ENCODE measurements at places on chromosomes 5 and 9.

DNA sequence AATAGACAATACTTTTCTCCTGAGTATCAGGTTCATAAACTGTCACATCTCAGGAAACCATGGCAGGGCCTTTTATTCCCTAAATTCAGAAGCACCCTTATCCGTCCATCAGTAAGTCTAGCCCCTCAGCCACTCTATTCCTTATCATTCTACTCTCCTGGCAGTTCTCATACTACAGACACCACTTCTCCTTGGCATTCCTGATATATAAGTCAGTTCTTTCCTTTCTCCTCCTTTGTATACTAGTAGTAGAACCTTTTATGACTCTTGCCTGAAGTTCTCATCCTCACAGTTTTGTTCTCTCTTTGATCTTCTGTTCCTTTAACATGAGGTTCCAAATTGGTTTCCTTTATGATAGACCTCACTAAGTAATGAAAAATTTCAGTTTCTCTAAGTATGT, 29.3 kb downstream of the GRAMD2B start:
- DNase-seq, result no peak

DNA sequence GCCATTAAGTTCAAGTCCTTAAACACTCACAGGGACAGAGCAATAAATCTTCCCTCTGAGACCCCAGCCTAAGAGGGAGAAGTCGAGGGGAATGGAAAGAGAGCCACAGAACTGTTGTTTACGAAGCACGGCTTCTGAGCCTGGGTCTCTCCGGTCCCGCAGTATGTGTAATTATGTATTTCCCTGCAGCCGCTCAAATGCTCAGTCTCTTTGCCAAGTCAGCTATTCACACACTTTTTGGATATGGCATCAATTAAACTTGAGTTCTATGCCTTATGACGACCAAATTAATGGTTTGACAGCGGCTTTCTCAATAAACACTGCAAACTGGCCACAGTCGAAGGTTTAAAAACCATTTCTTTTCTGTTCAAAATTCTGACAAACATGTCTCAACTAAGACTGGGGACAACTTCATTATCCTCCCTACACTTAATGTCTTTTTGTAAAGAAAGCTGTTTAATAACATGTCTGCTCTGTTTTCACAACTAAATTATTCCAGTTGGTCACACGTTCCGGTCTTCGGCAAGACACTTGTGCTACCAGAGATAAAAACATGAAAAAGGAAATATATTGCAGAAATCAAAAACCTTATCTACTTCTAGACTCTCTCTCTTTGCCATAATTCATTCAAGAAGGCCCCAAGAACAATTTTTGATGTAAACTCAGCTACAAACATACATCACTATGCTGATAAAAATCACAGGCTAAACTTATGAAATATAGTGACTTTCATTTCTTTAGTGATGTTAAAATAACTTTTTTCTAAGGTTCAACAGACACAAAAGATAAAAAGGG, 203.2 kb downstream of the GAPVD1 start:
- DNase-seq, result no peak

DNA sequence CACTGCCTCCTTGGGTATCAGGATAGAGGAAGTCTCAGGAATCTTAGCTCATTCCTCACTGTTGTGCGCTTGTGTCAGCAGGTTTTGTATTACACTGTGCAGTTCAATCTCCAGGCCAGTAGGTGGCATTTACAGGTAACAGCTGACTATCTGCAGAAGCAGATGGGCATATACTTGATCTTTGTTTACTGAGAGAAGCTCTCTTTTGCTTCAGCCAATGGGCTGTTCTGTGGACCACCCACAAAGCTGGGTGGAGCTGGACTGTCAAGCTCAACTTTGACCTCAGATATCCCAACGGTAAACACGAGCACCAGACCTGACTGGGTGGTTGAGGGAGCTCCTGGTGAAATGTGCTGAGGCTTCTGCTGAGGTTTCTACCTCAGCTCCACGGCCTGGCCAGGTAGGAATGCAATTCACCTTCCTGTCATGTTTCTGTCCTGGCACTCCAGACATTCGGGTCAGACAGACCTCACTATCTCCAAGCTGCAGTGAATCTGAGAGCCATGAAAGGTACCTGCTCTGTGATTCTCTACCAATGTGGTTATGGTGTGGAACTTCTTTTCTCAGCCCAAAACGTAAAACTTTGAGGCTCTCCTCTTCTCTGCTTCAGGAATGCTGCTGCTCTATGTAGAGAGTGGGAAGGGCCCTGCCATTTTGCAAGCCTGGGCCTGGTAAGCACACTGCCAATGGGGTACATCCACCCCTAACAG, 167.9 kb upstream of the ACTBL2 start:
- DNase-seq, result no peak

- DNase-seq, result no peak
Measured at GRCh38 chr5:7078101-7078500, 317.8 kb upstream of the ADCY2 start.

- DNase-seq, result no peak
Measured at GRCh38 chr5:96439477-96440184, 6.6 kb upstream of the PCSK1 start.

DNA sequence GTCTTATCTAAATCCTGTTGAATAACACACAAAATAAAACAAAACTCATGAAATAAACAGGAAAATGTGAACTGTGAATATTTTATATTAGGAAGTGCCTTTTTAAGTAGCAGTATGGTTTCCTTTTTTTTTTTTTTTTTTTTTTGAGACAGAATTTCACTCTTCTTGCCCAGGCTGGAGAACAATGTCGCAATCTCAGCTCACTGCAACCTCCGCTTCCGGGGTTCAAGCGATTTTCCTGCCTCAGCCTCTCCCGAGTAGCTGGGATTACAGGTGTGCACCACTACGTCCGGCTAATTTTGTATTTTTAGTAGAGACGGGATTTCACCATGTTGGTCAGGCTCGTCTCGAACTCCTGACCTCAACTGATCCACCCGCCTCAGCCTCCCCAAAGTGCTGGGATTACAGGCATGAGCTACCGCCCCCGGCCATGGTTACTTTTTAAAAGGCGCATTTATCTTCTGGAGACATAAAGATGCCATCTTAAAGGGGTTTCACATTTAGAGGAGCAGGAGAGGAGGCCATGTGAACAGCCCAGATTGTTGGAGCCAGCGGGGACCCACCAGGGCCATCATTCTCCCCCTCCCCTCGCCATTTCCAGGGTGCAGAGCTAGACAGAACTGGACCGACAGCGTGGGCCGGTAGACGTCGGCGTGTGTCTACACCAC, 64.1 kb downstream of the ROR2 start:
- no peak for DNase-seq

- DNase-seq, result no peak
Measured at GRCh38 chr5:74916831-74917710, 50.9 kb upstream of the FAM169A start.

GRCh38 chr5:105639068-105639467, 2031.7 kb downstream of the EFNA5 start:
- DNase-seq, result no peak

GRCh38 chr9:134055981-134056461, 11.8 kb downstream of the BRD3 start:
- DNase-seq, result peak; percentile 72

- no peak for DNase-seq
Measured at GRCh38 chr9:122307061-122307460, 42.4 kb downstream of the MRRF start.

GRCh38 chr5:167688341-167689130, 602.9 kb upstream of the WWC1 start:
- no peak for DNase-seq

- no peak for DNase-seq
Measured at GRCh38 chr5:146338774-146339714, at the start of gene POU4F3. POU4F3 (plus strand) TSS chr5:146338839; CDS start chr5:146339113, 274 bp downstream.

DNA sequence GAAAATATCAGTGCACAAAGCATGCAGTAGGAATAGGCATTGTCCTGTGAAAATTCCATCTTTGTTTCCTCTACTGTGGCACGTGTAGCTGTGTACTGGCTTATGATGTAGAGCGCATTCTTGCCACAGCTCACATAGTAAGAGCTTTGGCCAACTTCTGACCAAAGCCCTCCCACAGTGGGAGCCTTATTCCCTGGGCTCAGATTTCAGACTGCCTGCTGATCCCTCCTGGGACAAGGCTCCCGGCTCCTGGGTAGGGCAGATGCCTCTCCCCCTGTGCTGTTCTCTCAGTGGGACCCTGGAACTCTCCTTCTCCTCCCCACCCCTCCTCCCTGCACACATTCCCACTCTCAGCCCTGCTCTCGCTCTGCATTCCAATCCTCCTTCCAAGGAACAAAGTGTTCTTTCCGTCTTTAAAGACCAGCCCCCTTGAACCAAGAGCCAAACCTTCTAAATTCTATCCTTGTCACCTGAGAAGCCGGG, 17.5 kb downstream of the LCP2 start:
- DNase-seq, result no peak

DNA sequence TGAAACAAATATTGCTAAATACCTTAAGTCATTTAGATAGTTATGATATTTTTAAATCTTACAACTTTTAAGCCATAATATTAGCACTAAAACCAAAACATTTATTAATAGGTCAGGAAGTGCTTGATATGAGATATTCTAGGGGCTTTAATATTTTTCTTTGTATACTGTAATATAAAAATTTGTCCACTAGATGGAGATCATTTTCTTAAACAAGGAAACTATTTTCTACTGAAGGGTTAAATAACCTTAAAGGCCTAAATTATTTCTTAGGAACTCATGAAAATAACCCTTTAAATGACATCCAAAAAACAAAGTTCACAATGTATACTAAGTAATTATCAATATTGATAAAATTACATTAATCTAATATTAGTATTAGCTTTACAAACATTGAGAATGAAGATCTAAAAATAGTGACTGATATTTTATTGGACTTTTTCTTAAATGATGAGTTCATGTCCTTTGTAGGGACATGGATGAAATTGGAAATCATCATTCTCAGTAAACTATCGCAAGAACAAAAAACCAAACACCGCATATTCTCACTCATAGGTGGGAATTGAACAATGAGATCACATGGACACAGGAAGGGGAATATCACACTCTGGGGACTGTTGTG, 635.7 kb downstream of the RAB3C start:
- DNase-seq, result no peak

DNA sequence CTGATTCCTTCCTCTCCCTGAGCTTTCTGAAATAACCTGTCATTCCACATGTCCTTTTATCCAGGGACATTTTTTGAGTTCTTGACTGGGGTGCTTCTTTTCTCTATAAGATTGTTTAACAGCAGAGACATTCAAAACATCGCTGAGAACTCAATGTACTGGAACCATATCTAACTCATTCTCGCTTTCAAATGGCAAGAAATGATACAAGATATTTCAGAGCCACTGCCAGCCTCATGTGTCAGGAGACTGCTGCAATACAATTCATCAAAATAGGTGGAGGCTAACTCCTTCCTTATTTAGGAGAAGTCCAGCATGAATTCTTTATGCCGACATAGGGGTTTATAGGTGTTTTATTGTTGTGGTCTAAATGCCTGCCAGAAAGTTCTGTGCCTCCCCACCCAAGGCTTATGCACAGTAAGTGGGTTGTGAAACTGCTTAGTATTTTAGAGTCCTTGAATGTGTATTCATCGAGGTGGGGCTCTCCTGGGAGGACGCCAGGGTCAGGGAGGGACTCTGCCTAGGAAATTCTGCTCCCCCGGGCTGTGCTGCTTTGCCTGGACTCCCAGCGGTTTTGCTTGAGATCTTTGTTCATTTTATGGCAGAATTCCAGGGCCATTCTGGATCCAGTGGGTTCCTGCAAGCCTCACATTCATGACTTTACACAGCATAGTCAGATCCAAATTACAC, 53.9 kb downstream of the ZNF474 start:
- peak; percentile 29 for DNase-seq

- DNase-seq, result no peak
Measured at GRCh38 chr5:117999939-118000549, 988.3 kb downstream of the DTWD2 start.

DNA sequence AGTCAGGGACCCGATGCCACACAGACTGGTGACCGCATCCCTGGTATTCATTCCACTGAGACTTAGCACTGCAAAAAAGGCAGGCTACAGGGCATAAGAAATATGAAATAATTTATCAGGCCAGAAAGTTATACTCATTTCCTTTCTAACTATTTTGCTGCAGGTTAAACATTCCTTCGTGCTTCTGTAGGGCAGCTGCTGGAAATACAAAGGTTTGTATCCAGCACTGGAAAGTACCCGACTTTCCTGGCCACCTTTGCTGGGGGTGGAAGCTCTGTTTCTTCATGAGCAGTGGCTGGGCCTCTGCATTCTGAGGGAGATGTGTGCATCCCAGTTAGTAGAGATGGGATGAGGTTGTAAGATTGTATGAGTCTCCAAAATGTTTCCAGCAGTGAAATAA, 478.6 kb upstream of the WWC1 start:
- no peak for DNase-seq

GRCh38 chr9:122372856-122373845, 2.3 kb downstream of the PTGS1 start:
- no peak for DNase-seq

DNA sequence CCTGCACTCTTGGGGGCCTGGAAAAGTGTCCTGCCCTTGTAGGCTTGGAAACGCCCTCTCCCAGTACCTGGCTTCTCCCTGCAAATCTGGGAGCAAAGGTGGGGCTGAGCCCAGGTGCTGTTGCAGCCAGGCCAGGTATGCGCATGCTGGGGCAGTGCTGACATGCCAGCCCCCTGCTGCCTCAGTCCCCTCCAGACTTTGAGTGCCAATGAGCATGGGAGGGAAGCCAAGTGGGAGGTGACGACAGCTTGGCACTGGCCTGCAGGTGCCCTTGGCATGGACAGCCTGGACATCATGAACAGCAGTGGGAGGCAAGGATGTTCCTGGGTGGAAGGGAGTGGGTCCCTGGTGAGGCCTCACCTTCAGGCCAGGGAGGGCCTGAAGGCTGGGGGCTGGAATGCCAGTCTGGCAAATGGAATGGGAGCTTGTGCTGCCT, 1494.4 kb upstream of the NUDT12 start:
- DNase-seq, result no peak

GRCh38 chr5:126363658-126364057, 59.6 kb upstream of the GRAMD2B start:
- no peak for DNase-seq

DNA sequence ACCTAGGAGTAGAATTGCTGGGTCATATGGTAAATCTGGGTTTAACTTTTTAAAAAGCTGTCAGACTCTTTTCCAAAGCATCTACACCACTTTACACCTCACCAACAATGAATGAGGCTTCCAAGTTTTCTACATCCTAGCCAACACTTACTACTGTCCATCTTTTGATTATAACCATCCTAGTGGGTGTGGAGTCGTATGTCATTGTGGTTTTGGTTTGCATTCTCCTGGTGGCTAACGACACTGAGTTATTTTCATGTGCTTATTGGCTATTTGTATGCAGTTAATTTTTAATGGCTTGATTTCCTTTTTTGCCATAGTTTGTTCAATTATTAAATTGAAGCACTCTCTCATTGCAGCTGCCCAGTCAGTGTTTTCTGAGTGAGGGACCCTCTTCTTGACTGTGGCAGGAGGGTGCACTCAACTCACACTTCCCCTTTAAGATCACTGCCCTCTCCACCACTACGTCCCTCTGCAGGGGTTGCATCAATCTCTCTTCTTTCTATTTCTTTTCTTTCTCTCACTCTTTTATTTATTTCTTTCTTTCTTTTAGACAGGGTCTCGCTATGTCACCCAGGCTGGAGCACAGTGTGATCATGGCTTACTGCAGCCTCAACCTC, 182.3 kb downstream of the C9orf152 start:
- DNase-seq, result no peak

GRCh38 chr5:139711067-139711905, 63.1 kb downstream of the CXXC5 start:
- DNase-seq, result peak; percentile 29

GRCh38 chr9:68629042-68629441, 76.0 kb upstream of the PIP5K1B start:
- no peak for DNase-seq

GRCh38 chr5:143741421-143741820, 70.5 kb upstream of the HMHB1 start:
- DNase-seq, result no peak

Data from hypothalamus (tissue), 51 donors.